ENCODE measurements at places on chromosomes 6 and 20.

- no peak for DNase-seq
Measured at GRCh38 chr20:855466-856360, 22.2 kb downstream of the FAM110A start.

DNA sequence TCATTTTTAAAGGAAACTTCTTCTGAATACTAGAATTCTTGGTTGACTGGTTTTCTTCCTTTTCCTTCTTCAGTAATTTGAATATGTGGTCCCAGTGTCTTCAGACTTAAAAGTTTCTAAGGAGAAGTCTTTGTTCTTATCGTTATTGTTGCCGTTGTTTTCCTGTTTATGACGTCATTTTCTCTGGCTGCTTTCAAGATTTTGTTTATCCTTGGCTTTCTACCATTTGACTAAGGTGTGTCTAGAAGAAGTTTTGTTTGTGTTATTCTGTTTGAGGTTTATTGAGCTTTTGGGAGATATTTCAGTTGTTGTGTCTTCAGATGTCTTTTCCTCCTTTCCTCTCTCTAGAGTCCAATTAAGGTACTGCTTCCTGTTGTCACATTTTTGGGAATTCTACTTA is 24.5 kb downstream of the CDYL start:
- DNase-seq: no peak

GRCh38 chr6:12523726-12524125 is 192.8 kb upstream of the PHACTR1 start:
- no peak for DNase-seq

- DNase-seq: no peak
Measured at GRCh38 chr6:46715141-46715540, 20.0 kb downstream of the PLA2G7 start.

GRCh38 chr20:59703046-59703445 is 98.7 kb downstream of the PHACTR3 start:
- no peak for DNase-seq

DNA sequence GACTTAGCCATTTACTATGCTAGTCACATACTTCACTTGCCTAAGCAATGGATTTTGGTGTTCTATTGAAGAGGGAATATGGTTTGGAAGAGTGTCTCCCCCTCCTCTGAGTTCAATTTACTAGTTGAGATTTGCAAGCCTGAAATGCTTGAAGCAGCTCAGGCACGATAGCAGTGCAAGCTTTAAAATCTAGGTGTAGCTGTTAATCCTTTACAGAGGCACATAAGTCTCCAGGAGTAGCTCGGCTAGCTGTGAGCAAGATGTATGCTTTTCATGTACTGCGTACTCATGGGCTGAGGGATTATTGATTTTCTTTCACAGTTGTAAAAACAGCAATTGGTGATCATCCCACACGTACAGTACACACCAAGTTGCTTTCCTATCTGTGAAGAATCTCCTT is 726 bp downstream of the FLRT3 start:
- DNase-seq: no peak

DNA sequence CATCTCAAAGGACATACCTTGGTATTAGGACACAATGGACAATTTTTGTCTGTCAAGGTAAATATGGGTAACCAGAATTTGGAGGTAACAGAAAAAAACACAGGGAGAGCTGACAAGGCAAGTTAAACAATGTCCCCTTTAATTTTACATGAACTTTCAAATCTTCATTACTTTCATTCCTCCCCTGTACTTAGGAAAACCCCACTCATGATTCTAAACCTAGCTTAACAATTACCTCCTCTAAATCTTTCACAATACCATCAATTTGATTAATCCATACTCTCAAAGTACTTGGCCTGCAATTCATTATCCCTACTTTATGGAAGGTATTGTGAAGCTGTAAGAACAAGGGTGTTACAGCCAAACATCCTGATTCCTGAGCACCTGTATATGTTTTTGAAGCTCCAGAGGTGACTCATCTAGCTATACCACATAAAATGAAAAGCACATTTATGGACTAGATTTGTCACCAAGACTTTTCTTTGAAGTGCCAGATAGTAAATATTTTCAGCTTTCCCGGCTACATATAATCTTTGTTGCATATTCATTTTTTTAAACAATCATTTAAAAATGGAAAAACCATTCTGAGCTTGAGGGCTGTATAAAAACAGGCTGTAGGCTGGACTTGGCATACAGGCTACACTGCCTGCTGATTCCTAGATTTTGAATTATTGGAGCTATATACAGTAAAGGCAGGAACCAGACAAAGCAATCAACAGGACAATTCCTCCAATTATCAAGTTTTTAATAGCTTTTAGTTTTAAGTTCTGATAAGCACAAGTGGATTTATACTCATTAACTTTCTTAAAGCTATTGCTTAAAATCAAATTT is 22.9 kb downstream of the DEK start:
- DNase-seq: no peak

DNA sequence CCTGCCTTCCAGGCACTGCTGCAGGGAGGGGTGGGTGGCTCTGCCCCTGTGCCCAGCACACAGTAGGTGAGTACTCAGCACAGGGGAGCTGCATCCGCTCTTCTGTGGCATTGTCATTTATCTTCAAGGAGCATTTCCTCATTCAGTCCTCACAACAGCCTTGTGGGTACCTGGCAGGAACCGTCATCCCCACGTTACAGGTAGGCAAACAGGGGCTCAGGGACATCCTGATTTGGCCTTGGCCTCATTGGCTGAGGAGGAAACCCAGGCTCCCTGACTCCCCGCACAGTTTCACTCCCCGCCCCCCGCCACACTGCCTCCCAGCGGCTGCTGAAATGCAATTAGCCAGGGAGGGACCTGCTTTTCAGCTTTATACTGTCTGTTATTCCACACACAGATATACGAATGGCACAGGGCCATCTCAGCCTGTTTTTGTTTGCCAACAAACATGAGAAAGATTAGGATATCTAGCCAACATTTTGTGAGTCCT is 24.2 kb upstream of the PNPLA1 start:
- DNase-seq: no peak
